ENCODE measurements at places on chromosomes 12 and 14.

GRCh38 chr14:24422694-24423601 lies 6.5 kb downstream of the CBLN3 start:
- no peak for DNase-seq

- DNase-seq = no peak
Observed at GRCh38 chr14:90452366-90452765, 55.5 kb downstream of the CALM1 start.

GRCh38 chr14:69333791-69334337 lies 64.2 kb downstream of the ERH start:
- no peak for DNase-seq

DNA sequence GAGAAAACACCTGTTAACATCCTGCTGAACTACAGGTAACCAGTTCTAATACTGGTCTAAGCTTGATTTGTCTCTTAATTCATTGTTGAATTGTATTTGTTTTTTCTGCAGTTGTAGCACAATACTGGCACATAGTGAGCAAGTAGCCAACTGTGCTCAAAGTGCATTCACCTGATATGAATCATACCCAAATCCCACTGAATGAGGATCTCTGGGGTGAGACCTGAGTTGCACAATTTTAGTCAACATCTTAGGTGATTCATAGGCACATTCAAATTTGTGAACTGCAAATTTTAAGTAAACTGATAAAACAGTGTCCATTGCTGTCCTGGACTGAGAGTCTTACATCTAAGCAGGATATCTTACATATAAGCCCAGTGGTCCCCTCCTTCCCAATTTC lies 12.8 kb downstream of the KCNC2 start:
- no peak for DNase-seq

DNA sequence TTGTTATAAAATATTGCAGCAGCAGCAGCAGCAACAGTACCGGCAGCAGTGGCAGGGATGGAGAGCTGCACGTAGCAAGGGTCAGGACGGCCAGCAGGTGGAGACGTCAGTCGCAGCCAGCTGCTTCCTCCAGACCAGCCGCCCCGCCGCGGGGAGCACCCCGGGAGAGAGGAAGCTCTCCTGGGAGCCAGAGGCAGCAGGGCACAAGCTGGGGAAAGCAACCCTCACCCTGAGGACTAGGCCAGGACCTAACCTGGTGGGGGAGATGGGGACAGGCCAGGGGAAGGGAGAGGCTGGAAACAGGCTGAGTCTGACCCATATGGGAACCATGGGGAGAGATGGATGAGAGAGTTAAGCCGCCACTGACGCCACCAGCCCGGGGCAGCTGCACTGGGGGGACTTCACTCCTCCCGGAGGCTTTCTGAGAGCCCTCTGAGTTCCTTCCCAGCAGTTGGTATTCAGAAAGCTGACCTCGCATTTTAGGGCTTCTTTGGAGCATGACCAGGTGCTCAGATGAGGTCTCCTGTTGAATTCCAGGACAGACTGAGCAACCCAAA lies 56.3 kb downstream of the SPTB start:
- DNase-seq = peak; percentile 88

GRCh38 chr12:104168596-104168995 lies 30.6 kb upstream of the NFYB start:
- no peak for DNase-seq

DNA sequence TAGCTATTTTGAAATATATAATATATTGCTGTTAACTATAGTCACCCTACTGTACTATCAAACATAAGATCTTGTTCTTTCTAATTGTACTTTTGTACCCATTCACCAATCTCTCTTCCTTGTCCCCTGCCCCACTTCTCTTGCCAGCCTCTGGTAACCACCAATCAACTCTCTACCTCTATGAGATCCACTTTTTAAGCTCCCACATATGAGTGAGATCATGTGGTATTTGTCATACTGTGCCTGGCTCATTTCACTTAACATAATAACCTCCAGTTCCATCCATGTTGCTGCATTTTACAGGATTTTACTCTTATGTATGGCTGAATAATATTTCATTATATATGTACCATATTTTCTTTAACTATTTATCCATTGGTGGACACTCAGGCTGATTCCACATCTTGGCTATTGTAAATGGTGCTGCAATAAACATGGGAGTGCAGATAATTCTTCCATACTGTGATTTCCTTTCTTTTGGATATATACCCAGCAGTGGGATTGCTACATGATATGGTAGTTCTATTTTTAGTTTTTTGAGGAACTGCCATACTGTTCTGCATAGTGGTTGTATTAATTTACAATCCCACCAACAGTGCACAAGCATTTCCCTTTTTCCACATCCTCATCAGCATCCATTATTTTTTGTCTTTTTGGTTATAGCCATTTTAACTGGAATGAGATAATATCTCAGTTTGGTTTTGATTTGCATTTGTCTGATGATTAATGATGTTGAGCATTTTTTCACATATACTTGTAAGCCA lies 33.5 kb upstream of the SPIC start:
- no peak for DNase-seq

DNA sequence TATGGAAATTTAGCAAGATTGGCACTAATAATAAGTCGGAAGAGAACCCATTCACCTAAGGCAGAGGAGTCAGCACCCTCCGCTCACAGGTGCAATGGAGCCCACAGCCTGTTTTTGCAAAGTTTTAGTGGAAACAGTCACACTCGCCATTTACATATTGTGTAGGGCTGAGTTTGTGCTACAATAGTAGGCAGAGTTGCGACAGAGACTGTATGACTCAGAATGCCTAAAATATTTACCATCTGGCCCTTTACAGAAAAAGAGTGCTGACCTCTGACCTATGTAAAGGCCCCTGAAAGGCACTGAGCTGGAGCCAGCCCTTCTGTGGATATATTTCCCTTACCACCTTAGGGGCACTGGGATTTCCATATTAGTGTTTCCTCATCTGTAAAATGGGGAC lies 79.0 kb downstream of the PRIMA1 start:
- DNase-seq = no peak

DNA sequence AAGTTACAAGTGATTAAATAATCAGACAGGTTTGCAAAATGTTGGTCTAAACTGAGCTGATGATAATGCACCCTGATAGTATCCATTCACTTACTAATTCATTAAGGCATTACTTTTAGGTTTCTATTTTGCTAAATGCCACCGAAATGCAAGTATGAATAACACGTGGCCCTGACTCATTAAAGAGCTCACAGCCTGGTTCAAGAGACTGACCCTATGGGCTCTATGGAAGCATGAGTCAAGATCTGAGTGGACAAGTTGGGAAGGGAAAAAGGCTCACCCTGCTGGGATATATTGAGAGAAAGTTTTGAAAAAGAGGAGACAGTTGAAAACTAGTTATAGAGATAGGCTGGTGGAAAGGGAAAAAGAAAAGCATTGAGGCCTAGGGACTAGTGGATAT lies 14.8 kb upstream of the LRRC9 start:
- no peak for DNase-seq

DNA sequence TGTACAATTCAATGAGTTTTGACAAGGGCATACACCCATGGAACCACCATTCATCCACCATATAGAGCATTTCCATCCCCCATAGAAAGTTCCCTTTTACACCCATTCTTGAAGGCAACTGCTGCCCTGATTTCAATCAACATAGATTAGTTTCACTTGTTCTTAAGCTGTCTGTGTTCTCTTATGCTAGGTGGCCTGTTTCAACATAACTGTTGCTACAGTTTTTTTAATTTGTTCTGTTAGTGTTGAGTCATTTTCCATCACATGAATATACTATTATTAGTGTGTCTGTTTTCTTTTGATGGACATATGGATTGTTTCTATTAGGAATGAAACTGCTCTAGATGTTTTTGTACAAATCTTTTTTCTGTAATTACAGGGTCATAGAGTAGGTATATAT lies 123.4 kb downstream of the PTPRQ start:
- no peak for DNase-seq

- DNase-seq = peak; percentile 100
Observed at GRCh38 chr14:21093769-21094681, 4.4 kb downstream of the ZNF219 start.

DNA sequence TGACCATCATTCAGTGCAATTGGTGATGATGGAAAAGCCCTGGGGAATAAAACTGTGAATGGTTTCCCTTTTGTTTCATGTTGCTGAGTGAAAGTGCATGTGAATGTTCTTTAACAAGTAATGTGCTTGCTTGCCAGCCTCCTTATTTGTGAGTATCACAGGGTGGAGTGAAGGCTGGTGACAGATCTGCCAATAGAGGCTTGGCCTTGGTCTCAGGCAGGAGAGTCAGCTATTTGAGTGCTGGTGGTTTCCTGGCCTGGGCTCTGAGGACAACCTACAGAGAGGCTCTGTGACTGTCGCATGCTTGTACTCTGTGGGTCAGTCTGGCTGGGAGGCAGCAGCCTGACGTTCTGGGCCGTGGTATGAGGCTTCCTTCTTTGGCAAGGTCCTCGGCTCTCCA lies 20.7 kb downstream of the KRT85 start:
- no peak for DNase-seq

- DNase-seq = peak; percentile 100
Observed at GRCh38 chr14:24079491-24080141, 8.3 kb downstream of the CPNE6 start.

- no peak for DNase-seq
Observed at GRCh38 chr12:113167868-113168267, 17.4 kb downstream of the DDX54 start.

- no peak for DNase-seq
Observed at GRCh38 chr12:53995002-53995377, 5.0 kb upstream of the HOXC9 start.

GRCh38 chr14:23941230-23941629 lies 12.3 kb upstream of the DHRS4 start:
- DNase-seq = no peak

DNA sequence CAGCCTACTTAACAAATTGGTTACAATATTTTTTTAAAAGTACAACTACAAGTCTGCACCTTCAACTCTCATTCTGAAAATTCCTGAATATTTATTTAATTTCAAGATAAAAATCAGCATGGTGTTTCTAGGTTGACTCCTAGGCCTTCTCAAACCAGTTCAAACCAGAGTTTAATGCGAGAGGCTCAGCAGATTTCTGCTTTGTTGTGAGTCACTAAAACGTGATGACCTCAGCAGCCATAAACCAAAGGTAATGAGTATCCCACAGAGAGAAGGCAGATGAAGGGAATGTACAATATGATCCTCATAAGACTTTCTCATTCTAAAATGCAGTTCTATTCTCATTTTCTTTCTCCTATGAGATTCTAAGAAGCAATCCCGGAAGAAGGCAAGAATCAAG lies 1.5 kb downstream of the PRDM4 start:
- no peak for DNase-seq

DNA sequence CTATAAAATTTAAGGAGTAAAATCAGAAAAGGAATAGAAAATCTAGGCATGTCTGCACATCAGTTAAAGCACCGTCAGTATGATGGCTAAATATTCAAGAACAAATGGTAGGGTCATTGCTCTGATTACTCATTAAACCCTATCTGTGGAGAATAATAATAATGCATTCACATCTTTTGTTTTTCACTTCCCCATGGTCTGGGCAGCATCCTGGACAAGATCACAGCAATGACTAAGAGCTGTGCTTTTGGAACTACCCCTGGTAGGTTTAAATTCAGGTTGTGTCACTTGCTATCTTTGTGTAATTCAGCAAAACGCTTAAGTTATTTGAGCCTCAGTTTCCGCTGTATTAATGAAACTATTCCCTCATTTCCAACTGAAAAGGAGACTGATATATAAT lies 33.1 kb downstream of the C12orf42 start:
- no peak for DNase-seq

GRCh38 chr12:99055299-99055698 lies 410.2 kb downstream of the APAF1 start:
- no peak for DNase-seq

DNA sequence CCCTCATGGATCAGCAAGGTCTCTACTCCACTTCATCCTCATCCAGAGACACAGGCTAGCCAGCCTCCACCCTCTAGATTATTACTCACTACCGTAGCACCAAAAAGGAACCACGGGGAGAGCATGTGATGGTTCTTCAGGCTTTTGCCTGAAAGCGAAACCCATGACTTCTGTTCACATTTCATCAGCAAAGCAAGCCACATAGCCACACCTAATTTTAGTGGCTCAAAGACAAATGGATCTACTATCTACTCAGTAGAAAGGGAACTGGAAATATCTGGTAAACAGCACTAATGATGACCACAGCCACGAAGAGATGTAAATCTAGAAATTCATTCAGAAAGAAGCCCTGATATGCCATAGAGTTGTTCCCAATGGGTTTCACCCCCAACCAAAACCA lies 51.4 kb downstream of the VCPKMT start:
- DNase-seq = no peak

GRCh38 chr14:101456246-101457175 lies 104.8 kb upstream of the DIO3 start:
- DNase-seq = no peak

DNA sequence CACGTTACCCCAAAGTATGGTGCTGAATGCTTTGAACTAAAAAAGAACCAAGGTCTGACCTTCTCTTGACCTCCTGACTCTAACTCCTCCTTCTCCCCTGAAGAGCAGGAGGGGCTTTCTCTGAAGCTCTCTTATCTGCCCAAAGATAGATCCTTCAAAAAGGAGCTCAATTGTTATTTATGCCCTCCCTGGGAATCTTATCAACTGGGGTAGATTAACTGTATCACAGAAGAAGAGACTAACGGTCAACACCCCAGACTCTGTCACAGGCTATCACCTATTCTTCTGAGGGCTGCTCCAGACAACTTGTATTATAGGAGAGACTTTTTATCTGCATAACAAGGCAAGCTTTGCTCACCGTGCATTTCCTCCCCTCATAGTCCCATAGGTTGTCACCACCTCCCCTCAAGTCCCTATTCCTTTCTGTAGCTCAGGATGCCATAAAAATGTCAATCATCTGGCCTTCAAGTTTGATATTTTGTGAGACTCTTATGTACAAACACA lies 86.6 kb downstream of the PAPLN start:
- DNase-seq = no peak

GRCh38 chr12:51343201-51343600 lies 3.3 kb downstream of the CELA1 start:
- DNase-seq = no peak

- peak; percentile 44 for DNase-seq
Observed at GRCh38 chr12:80472911-80473500, 29.0 kb downstream of the PTPRQ start.

DNA sequence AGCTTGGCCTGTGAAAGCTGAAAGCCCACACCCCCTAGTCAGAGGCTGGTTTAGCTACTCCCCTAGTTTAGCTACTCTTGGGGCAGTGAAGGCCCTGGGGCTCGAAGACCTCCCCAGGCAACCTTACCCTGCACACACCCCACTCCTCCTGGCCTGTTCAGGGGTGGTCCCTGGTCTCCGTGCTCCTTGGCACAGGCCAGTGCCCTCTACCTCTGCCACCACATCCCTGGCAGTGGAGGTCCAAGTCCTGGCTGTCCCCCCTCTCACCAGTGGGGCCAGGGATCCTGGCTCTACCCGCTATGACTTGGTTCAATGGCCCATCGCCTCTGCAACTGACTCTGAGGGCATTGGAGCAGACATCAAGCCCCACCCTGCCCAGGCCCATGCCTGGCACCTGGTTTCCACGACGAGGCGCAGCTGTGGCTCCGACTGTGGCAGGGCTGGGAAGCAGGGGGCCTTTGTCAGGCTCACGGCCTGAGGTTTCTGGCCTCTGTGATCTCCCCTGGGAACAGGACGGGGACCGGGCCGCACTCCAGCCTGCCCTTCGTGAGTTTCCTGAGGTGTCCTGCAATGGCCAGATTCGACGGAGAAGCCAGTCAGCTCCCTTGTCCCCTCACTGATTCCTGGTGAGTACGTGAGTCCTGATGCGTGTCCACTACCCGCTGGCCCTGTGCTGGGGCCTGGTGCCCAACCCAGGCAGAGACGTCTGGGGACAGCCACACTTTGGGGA lies 5.7 kb downstream of the TMEM121 start:
- DNase-seq = no peak

Data from NCI-H524 (cell line).